ENCODE measurements at places on chromosomes 11 and 22.

GRCh38 chr11:100966366-100966765 is 163.2 kb downstream of the PGR start:
- H3K4me3 ChIP-seq, result no peak overlapping the region
- H3K4me1 ChIP-seq, result no peaks in the 10 kb centered on the region
- DNase-seq, result no peak
- H3K36me3 ChIP-seq, result 0 out of 2 replicates have a peak, but pooled peaks cover 6% of the 10 kb centered on the region
- H3K27ac ChIP-seq, result no peak overlapping the region
- no peaks in the 10 kb centered on the region for H3K27me3 ChIP-seq

- no peak for DNase-seq
- no peaks in the 10 kb centered on the region for H3K27me3 ChIP-seq
- H3K4me3 ChIP-seq, result no peak overlapping the region
- H3K4me1 ChIP-seq, result no peaks in the 10 kb centered on the region
- H3K36me3 ChIP-seq, result no peaks in the 10 kb centered on the region
Measured at GRCh38 chr11:10990160-10990559, 132.3 kb upstream of the ZBED5 start.

- H3K27me3 ChIP-seq, result no peaks in the 10 kb centered on the region
- peaks cover 15% of the 10 kb centered on the region for H3K36me3 ChIP-seq
- no peaks in the 10 kb centered on the region for H3K4me1 ChIP-seq
- H3K4me3 ChIP-seq, result no peak overlapping the region
- no peak for DNase-seq
Measured at GRCh38 chr11:47318166-47318565, 34.3 kb downstream of the MYBPC3 start.

DNA sequence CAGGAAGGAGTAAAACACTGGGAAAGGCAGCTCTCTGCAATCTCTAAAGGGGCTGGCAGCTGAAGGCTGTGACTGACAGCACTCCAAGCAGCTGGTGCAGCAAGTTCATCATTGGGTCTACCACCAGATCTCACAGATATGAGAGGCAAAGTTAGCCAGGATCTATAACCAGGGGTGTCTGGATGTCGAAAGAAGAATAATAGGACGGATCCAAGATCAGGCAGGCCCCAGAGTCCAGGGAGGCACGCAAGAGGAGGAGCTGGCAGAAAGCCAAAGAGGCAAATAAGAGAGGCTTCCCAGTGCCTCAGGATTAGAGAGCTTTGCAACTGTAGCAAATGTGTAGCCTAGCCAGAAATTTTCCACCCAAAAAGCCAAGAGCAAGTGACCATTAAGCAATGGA is 77.1 kb downstream of the RBMXL2 start:
- H3K4me1 ChIP-seq, result no peaks in the 10 kb centered on the region
- no peak overlapping the region for H3K27ac ChIP-seq
- H3K4me3 ChIP-seq, result no peak overlapping the region
- H3K27me3 ChIP-seq, result peaks cover 6% of the 10 kb centered on the region

GRCh38 chr11:117977029-117977428 is 9.2 kb upstream of the IL10RA start:
- H3K4me1 ChIP-seq, result 0 out of 2 replicates have a peak, but pooled peaks cover 7% of the 10 kb centered on the region
- peaks cover 10% of the 10 kb centered on the region for H3K27me3 ChIP-seq
- no peaks in the 10 kb centered on the region for H3K36me3 ChIP-seq
- H3K27ac ChIP-seq, result no peak overlapping the region
- H3K4me3 ChIP-seq, result no peak overlapping the region

- no peaks in the 10 kb centered on the region for H3K36me3 ChIP-seq
- DNase-seq, result no peak
- H3K27ac ChIP-seq, result no peak overlapping the region
- no peak overlapping the region for H3K4me3 ChIP-seq
Measured at GRCh38 chr22:20035375-20036083, 14.6 kb downstream of the TANGO2 start.

DNA sequence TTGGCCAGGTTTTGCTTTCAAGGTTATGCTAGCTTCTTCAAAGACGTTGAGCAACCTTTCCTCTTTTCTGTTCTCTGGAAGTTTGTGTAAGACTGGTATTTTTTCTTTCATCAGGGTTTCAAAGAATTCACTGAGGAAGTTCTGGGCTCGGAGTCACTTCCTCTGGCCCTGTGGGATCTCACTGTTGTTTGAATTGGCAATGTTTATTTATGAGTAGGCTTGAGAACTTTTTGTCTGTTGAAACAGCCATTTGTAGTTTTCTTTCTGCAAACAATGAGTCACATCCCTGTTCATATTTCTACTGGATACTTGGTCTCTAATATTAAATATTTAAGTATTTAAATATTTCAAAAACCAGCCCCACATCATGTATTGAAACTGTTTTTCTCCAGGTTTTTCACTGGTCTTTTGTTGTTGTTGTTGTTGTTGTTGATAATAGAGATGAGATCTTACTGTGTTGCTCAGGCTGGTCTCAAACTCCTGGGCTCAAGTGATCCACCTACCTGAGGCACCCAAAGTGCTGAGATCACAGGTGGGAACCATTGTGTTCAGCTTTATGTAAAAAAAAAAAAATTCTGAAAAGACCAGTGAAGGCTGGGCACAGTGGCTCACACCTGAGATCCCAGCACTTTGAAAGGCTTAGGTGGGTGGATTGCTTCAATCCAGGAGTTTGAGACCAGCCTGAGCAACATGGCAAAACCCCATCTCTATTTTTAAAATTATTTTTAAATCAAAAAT is 26.9 kb downstream of the SUSD2 start:
- H3K27me3 ChIP-seq, result no peaks in the 10 kb centered on the region
- peak overlapping the region; percentile 99 for H3K27ac ChIP-seq
- no peaks in the 10 kb centered on the region for H3K36me3 ChIP-seq
